NCI-H2171 (cell line): ENCODE measurements at places on chromosomes 6 and 20.

GRCh38 chr6:168713839-168714238 lies 272.9 kb downstream of the SMOC2 start:
- no peak for DNase-seq

- no peak for DNase-seq
These were observed 196.1 kb downstream of the LRFN2 start for GRCh38 chr6:40391086-40391485.

- no peak for DNase-seq
These were observed 61.7 kb downstream of the PLEKHG1 start for GRCh38 chr6:150661216-150662007.

DNA sequence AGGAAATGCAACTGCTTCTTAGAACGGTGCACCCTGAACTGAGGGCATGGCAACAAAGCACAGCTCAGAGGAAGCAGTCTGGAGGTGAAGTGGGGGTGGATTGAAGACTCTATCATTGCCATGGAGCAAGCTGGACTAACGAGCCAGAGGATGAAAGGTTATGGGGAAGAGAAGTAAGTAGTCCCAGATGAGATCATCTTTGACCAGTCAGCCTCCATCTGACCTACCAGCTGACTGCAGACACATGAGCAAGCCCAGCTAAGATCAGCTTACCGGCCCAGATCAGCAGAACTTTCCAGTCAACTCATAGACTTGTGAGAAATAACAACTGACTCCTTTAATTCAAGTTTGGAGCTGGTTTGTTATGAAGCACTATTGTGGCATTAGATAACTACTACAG lies 9.1 kb upstream of the JAG1 start:
- no peak for DNase-seq

DNA sequence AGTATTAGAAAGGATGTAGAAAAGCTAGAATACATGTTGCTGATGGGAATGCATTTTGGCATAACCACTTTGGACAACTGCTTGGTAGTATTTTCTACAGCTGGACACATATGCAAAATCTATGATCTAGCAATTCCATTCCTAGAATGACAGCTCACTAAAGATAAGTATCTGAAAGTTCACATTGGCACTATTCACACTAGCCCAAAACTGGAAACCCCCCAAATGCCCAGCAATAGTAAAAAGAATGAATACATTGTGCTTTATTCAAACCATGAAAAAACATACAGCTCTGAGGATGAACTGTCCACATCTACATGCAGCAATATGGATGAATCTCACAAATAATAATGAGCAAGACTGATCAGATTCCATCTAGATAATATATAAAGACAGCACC lies 79.0 kb downstream of the PPP1R3G start:
- no peak for DNase-seq

DNA sequence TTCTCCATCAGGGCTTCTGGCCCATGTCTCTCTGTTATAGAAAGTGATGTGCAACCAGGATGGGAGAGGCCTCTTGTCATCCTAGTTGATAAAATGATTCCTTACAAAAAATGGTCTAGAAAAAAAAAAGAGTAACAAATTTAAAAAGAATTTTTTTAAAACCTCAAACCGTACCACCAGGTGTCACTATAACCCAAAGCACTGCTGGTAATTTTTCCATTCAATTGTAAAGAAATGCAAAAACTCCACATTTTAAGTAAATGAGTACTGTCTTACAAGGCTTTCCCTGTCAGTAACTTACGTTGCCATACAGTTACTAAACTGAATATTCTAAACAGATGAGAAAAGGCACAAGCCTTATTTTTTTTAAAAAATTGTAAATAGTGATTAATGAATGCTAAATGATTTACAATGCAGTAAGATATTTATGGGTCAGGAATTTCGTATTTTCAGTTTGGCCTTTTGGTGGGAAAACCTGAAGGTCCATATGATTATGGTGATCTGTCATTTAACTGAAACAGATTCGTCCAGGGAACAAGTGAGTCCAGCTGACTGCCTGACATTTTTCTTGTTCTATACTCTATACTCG lies 95.4 kb downstream of the OGFRL1 start:
- peak; percentile 17 for DNase-seq

- no peak for DNase-seq
These were observed 4.5 kb upstream of the TNXB start for GRCh38 chr6:32113386-32114352.

GRCh38 chr20:53652090-53652858 lies 58.6 kb upstream of the ZNF217 start:
- DNase-seq = no peak

GRCh38 chr6:100232781-100233573 lies 231.7 kb downstream of the SIM1 start:
- DNase-seq = no peak

GRCh38 chr6:113403966-113404595 lies 453.1 kb upstream of the MARCKS start:
- DNase-seq = no peak

DNA sequence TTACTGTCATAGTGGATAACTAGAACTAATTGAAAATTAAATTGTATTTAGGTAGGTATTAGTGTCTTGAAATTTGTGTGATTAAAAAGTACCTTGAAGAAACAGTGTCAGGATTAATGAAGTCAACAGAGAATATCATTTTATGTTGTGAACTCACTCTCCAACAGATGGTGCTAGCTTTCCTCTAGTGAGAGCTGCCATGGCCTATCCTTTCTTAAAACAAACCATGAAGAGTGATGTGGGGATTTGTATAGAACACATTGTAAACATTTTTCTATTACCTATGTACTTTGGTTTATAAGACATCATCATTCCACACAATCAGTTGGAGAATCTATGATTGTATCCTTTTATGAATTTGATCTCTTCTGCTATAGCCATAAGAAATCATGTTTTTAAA lies 4.8 kb upstream of the SRSF12 start:
- peak; percentile 32 for DNase-seq

GRCh38 chr6:43125555-43125954 lies 45.5 kb upstream of the SRF start:
- no peak for DNase-seq
